Left ventricle myocardium superior (tissue), 1 donor: ENCODE measurements at places on chromosomes 3 and 15.

DNA sequence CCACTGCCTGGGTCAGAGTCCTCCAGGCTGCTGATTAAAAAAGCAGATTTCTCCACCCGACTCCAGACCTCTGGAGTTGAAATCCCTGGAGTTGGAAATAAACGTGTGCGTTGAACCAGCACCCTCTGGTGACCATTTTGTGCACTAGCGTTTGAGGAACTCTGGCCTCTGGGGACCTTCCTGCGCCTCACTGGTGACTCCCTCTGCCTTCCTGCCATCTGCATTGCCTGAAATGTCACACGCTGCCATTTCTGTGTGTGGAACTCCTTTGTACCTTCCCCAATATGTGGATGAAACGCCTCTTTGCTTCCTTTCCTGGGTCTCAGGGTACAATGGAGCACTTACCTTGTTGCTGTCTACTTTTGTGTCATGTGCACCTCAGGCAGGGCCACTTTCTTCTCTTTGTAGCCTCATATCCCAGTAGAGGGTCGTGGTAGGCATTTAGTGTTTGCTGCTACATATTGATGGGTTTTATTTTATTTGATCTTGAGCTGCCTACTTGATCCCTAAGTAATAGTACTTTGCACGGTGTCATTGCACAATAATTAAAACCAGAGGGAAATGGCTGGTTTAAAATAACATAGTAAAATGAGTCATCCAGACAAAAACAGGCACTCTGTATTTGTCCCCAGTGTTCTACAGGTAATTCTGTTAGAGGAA, 56.8 kb downstream of the GPR171 start:
- DNase-seq: peak; percentile 63

DNA sequence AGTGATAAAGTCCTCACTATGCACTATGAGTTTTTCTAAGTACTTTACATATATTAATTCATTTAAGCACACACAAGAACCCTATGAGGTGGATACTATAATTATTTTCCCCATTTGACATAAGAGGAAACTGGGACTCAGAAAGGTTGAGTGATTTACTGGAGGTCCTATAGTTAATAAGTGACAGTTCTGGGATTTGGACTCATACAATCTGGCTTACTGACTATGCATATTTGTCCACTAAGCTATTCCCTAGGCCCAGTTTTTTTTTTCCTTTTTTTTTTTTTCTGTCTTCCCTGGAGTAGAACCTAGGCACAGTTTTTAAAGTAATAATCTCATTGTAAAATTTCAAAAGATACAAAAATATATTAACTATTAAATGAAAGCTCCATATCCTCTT, 6.3 kb upstream of the RTP2 start:
- no peak for DNase-seq

DNA sequence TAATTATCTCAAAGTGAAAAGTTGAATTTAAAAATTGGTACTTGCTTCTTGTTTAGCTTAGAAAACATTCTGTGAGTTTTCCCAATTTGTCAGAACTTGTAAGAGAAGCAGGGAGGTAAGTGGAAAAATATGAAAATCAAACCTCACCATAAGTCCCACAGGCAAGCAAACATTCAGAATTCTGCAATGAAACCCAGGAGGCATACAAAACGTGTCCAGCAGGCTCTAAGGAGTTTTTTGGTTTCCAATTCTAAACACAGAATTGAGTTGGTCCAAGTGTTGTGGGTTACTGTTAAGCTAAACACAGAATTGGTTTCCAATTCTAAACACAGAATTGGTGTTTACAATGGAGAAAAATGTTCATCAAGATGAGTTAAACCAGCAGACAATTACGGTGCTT, 27.1 kb upstream of the ACKR4 start:
- no peak for DNase-seq

- peak; percentile 30 for DNase-seq
These were observed 877 bp downstream of the NIT2 start for GRCh38 chr3:100335434-100335833.

DNA sequence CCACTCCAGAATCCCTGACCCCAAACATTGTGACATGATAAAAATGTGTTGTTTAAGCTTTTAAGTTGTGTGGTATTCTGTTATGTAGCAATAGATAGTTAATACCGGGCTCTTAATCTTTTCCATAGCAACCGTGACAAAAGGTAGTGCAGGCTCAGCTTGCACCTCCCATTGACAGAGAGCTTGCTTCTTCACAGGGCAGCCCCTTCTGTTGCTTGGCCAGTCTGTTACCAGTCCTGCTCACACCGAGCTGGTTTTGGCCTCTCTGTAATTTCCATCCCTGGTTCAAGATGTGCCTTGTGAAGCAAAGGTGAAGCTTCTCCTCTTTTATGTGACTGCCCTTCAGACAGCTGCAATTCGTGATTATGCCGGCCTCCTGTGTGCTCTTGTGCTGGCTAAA, 86.9 kb downstream of the CRYGS start:
- DNase-seq: no peak
